ENCODE measurements at places on chromosomes 16 and 17.
A peak's percentile ranks its signal among the peaks of the same experiment; 100 is the strongest.

DNA sequence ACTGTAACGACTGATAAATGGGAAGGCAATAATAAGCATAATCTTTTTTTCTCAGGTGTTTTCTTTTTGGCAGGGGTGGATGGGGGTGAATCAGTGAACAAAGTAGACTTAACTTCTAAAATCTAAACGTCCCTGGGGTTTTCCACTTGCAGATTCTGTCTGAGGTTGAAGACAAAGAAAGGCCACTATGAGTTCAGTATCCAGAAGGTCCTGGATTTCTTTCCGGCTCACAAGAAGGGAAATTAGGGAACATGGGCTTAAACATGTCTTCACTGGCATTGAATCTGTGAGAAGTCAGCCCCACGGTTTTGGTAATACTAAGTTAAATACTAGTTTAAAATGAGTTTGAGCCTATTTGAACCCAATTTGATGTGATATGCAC is 67.8 kb downstream of the CMC2 start:
- DNase-seq = no peak

GRCh38 chr17:66476014-66476413 is 173.6 kb downstream of the PRKCA start:
- DNase-seq = no peak

DNA sequence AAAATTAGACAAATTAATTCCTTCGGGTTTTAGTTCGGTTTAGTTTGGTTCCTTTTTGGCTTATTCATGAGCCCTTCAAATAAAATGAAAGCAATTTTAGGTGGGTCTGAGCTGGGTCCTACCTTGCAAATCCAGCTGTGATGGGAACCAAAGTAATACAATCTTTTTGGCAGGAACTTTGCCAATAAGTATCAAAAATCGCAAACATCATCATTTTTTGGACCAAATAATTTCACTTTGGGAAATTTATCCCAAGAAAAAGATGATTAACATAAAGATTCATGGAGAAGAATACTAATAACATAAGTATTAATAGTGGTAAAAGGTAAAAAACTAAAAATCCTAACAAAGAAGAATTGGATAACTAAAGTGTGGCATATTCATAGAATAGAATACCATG is 67.8 kb upstream of the MYOCD start:
- DNase-seq = no peak

DNA sequence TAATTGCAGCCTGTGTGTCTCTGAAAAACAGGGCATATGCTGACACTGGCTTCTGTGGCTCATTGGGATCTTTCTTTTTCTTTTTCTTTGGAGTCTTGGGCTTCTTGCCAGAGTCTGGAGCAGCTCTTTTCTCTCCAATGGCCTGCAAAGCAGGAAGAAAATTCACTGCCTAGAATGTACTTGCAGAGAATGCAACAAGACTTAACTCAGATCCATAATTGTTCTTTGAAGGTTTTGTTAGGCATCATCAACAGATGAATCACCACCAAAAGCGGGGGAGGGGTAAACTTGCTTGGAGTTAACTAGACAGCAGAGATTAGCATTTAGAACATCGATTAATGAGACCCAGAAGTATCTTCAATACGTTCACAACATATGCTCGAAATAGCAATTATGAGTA is 100.9 kb downstream of the TOX3 start:
- DNase-seq = peak; percentile 43

GRCh38 chr17:65062171-65062915 is 5.8 kb upstream of the GNA13 start:
- no peak for DNase-seq

DNA sequence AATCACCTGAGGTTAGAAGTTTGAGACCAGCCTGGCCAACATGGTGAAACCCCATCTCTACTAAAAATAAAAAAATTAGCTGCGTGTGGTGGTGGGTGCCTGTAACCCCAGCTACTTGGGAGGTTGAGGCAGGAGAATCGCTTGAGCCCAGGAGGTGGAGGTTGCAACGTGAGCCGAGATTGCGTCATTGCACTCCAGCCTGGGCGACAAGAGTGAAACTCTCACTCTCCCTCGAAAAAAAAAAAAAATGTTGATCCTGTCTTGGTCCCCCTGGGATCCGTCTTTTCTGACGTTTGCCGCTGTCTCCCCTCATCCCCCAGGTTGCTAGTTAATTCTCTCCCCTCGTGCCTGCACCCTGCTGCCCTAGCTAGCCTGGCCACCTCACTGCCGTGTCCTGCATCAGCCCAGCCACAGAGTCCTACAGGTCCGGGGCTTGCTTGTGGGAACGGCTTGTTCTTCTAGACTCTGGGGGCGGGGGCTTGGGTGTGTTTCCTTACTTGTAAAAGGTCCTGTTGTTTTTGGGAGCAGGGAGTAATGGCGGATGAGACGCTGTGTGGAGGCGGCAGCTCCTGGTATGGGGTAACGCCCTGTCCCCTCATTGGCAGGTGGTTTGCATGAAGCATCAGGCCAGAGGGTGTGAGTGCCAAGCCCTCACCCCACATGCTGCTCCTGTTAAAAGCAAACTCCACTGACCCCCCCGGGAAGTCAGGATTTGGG is 44.6 kb downstream of the PGS1 start:
- DNase-seq = no peak

GRCh38 chr16:69830534-69831211 is 68.5 kb downstream of the WWP2 start:
- DNase-seq = peak; percentile 19

DNA sequence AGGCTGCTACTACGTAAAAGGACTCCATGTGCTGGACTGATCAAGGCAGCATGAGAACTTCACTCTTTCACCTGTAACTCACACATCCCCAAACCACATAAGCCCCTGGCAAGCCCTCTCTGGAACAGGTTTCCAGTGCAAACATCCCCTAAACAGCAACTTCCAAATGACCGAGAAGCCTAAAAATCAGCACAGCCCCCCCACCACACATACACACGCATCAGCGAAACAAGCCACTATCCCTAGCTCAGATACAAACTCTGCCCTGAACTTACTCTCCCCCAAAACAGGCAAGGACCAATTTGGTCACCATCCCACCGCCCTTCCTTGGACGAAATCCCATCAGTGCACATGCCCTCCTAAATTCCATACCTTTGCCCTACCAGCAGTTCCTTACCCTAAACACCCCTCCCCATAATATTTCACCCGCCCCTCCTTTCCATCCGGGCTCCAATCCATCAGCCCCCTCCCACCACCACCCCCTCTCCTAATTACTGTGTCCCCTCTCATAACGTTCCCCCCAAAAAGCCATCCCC is 735 bp downstream of the LSM12 start:
- DNase-seq = no peak

- DNase-seq = no peak
Observed at GRCh38 chr17:6408276-6408675, 26.6 kb downstream of the AIPL1 start.

DNA sequence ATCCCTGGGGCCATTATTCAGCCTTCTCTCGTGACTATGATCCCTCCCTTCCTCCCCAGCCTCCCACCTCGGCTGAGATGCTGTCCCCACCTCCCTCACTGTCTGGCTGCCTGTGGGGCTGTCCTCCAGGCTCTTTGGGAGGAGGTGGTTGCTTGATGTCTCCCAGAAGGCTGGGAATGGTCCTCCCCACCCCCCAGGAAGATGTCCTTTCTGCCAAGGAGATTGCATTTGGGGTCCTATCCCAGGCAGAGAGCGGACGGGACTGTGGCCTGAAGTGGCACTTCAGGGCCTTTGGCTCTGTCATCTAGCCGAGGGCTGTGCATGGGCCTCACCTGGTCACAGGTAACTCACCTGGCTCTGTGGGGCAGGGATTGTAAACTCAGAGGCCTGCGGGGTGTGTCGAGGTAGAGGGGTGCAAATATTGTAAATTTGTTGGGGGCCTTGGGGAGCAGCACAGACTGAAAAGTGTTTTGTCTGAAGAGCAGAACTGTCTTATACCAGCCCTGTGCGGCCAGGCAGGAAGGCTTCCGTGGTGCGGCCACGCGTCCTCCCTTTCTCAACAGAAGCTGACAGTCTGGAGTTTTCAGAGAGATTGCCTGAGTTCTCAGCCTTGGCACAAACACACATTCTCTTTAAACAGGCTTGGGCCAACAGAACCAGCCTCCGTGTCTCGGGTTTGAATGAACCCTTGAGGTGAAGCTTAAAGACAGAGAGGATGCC is 177.9 kb downstream of the SEC14L1 start:
- no peak for DNase-seq

GRCh38 chr17:17172001-17172939 is 33.9 kb downstream of the PLD6 start:
- no peak for DNase-seq

- DNase-seq = no peak
Observed at GRCh38 chr16:9428355-9429005, 337.0 kb downstream of the HAPSTR1 start.

DNA sequence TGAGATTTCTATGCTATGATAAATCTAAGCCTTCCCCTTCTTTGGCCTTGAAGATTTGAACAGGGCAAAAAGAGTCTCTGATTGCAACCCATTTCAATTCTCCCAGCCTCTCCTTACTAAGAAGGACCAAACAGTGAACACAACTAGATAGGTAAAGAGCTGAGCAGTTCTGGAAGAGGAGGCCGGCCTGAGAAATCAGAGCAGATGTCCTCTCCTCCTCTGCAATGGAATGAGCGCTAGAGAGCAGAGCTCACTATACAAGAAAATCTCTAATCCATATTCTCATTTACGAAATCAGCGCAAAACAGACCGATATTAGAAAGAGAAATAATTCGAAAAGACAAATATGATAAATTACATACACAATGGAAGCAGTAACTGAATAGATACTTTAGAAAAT is 124.2 kb downstream of the CDK5R1 start:
- DNase-seq = no peak

DNA sequence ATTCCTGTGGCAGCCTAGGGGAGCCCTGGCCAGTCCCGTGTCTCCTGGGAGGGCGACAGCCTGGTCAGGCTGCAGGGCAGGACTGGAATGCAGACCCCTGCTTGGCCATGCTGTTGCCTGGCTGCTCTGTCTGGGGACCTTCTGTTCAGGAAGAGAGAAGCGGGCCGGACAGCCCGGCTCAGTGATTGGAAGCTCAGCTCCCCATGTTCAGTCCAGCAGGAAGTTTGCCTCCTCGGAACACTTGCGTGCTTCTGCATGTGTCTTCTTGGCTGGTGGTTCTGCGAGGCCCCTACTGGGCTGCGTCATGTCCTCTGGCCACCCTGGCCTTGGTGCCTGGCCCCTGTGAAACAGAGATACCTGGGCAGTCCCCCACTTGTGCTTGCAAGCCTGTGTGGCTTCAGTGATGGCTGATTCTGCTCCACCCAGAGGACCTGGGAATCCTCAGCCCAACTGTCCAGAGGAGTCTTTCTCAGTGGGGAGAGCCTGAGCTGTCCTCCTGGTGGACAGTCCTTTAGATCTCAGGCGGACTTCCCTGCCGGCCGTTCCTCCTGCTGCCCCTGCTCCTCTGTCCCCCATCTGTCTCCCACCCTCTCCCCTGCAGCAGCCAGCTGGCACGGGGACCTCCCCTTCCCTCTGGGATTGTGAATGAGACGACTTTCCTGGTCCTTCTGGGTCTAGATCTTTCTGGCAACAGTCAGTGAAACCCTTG is 279.5 kb downstream of the SEC14L1 start:
- DNase-seq = no peak

- DNase-seq = no peak
Observed at GRCh38 chr16:11296351-11296705, 15.2 kb upstream of the PRM1 start.

DNA sequence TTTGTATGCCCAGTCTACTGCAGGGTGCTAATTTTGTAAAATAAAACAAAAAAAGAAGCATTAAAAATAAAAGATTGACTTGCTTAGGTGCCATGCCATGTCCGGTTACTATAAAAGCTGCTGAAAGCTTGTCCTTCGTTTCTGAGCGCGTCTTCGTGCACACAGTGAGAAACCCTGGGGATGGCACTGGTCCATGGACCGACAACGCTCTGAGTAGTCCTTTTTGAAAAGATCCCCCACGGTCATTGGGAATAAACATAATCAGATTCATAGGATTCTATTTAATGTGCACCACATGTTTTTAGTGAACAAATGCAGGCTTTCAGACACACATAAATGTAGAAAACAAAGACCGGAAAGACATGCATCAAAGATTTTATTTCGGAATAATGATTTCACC is 146.3 kb downstream of the XYLT1 start:
- no peak for DNase-seq

DNA sequence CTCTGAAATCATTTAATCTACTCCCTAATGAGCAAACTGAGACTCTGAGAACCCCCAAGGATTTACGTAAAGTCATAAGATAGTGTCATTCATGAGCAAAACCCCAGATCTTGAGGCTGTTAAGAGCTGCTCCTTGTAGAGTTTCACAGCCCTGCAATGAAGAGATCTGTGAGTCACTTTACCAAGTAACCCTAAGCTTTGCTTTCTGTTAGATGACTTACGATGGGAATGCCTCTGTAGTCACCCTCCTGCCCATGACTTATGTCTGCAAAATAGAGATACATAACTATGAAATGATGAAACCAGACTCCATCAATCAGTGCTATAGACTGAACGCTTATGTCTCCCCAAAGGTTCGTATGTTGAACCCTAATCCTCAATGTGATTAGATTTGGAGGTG is 117.7 kb downstream of the HS3ST3A1 start:
- DNase-seq = no peak

GRCh38 chr17:82106688-82107305 is 8.8 kb upstream of the FASN start:
- DNase-seq = no peak

DNA sequence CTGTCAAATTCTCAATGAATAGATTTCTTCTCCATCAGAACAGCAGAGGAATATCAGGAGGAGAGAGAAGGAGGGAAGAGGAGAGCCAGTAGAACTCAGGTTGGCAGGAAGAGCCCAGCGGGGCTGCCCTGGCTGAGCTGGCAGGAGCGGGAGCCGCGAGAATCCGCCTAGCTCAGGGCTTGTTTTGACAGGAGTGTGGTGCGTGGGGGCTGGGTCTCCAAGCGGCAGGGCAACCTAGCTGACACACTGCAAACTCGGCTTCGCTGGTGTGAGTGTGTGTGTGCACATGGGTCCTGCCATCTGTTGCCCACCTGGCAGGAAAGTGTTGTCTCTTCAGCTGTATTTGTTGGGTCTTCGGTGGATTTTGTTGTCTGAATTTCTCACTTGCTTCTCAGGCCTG is 27.9 kb upstream of the BCAR1 start:
- DNase-seq = no peak

GRCh38 chr16:11824362-11824761 is 27.0 kb downstream of the RSL1D1 start:
- DNase-seq = peak; percentile 6

GRCh38 chr17:29291163-29291752 is 2.7 kb downstream of the NUFIP2 start:
- DNase-seq = peak; percentile 44

DNA sequence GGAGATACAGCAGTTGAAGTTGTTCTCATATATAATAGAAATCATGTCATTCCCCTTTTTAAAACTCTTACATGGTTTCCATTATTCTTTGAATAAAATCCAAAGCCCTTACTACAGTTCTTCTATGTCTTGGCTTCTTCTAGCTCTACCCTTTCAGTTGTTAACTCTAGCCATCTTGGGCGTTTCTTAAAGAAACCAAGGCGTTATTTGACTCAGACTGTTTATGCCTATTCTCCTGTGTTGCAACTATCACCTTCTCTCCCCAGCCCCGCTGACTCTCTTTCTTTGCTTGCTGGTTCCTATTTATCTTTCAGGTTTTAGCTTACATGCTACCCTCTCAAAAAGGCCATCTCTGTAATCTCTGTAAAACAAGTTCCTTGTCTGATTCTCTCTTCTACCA is 32.7 kb downstream of the NFATC3 start:
- no peak for DNase-seq

- DNase-seq = no peak
Observed at GRCh38 chr17:69480245-69480644, 65.7 kb downstream of the MAP2K6 start.

GRCh38 chr17:49524473-49525359 is 29.6 kb downstream of the NGFR start:
- DNase-seq = no peak

Data from Calu3 (cell line).